ENCODE measurements at places on chromosomes 2 and 18.

DNA sequence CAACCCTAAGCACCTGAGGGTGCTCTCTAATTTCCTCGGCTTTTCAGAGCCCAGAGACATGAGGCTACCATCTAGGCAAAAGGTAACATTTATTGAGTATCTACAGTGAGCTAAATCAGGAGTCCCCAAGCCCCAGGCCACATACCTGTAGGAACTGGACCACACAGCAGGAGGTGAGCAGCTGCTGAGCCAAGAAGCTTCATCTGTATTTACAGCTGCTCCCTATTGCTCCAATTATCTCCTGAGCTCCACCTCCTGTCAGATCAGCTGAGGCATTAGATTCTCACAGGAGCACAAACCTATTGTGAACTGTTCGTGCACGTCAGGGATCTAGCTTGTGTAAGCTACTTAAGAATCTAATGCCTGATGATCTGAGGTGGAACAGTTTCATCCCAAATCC, 70.2 kb downstream of the RND3 start:
- no peak for DNase-seq

- DNase-seq = no peak
Observed at GRCh38 chr2:150554046-150554445, 66.6 kb upstream of the RND3 start.

DNA sequence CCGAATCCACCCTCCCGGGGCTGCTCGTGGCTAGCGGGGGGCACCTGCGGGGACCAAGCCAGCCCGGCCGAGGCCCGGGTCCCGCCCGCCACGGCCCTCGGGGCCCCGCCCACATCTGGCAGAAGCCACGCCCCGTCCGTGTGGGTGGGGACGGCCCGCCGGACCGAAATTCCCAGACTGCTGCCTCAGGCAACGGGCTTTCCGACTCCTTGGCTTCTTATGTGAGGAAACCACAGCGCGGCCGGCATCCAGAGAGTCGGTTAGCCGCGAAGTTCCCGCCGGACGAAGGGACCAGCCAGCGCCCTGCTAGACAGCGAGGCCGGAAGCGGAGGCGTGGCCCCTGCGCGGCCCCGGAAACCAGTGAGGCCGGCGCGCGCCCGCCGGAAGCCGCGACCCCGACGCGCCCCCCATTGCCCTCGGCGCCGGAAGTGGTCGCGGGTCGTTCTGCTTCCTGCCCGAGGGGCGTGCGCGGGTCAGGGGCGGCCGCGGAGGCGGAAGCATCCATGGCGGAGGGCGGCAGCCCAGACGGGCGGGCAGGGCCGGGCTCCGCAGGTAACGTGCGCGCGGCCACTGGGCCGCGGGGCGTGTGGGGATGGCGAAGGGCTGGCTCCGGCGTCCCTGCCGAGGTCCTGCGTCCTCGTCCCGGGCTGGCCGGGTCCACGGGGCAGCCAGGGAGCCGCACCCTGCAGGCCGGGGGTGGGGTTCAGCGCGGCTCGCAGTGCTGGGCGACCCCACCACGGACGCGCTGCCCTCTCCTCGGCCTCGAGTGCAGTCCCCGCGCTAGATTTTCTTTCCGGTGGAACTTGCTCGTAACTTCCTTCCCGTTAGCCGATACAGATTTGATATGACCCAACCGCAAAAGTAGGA, at the start of gene ASB1:
ASB1 (plus strand) TSS at position 360 of the 867 bp plus-strand sequence; CDS start at position 504, 144 bp downstream.
- peak; percentile 80 for DNase-seq

- no peak for DNase-seq
Observed at GRCh38 chr2:147017951-147018645, 826.7 kb upstream of the ACVR2A start.

GRCh38 chr18:61742565-61743429, 150.0 kb downstream of the RNF152 start:
- DNase-seq = no peak

- DNase-seq = no peak
Observed at GRCh38 chr18:22709288-22710060, 223.7 kb upstream of the RBBP8 start.

DNA sequence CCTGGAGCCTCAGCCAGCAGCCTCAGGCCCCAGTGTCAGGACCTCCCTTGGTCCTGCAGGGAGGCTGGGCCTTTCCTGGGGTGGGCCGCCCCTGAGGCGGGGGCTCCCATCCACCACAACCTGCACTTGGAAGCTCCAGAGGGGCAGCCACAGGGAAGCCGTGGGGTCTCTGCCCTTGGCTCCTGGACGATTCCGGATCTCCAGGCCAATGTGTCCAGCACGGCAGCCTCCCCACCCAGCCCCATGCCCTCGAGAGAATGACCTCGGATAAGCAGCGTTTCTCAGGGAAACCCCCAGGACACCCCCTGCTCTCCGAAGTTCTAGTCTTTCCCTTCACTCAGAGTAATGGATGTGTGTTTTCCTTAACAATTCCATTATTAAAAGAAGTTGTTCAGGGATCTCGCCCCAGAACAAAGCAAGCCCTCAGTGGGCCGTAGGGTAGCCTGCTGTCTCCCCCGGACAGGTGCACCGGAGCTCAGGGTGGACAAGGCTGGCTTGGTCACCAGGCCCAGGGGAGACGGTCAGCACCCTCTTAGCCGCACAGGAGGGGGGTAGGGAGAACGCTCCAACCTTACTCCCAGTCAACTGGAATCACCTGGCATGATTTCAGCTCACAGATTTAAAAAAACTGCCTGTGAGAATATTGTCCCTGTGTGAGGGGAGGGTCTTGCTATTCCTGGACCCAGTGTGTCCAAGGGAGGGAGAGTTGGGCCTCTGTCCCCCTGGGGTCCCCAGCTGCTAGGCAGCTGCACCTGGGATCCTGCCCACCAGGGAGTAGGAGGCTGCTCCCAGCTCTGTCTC, 72.2 kb upstream of the OTOS start:
- no peak for DNase-seq

- no peak for DNase-seq
Observed at GRCh38 chr2:202005272-202005887, 28.3 kb upstream of the FZD7 start.

- DNase-seq = no peak
Observed at GRCh38 chr2:111139637-111140317, 19.1 kb downstream of the BCL2L11 start.

- DNase-seq = no peak
Observed at GRCh38 chr2:204027091-204027490, 90.5 kb downstream of the ICOS start.

- DNase-seq = no peak
Observed at GRCh38 chr2:128579825-128580224, 261.2 kb upstream of the HS6ST1 start.

DNA sequence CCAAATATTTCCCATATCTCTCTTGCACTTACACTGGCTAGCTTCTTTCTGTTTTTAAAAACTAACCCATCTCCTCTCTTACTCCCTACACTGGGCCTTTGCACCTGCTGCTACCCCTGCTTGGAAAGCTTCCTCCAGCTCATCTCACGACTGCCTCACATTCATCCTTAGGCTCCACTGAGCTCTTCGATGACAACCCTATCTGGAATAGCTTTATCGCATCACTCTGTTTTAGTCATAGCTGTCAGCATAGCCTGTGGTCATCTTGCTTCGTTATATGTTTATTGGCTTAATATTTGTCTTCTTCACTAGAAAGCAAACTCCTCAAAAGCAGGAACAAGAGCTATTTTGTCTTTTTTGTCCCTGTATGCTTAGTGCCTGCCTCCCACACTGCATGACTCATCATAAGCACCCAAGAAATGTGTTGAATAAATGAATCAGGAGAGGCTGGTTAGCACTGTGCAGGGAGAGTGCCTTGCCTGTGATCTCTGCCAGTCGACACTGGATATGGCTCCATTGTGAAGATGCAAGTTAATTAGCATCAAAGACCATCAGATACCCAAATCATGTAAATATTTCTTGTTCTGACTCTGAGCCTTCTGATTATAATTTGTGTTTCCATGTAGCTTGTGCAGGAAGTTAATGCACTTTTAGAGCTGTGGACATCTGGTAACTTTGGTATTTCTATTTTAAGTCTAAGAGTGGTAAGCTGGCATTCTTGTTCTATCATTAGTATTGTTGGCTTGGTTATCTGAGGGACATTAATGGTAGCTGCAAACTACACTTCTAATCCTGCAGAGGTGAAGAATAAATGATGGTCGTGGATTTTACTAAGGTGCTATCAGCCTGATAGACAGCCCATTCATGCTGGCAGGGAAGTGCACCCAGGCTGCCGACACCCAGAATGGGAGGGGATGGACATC, 10.3 kb upstream of the DYTN start:
- DNase-seq = peak; percentile 11

DNA sequence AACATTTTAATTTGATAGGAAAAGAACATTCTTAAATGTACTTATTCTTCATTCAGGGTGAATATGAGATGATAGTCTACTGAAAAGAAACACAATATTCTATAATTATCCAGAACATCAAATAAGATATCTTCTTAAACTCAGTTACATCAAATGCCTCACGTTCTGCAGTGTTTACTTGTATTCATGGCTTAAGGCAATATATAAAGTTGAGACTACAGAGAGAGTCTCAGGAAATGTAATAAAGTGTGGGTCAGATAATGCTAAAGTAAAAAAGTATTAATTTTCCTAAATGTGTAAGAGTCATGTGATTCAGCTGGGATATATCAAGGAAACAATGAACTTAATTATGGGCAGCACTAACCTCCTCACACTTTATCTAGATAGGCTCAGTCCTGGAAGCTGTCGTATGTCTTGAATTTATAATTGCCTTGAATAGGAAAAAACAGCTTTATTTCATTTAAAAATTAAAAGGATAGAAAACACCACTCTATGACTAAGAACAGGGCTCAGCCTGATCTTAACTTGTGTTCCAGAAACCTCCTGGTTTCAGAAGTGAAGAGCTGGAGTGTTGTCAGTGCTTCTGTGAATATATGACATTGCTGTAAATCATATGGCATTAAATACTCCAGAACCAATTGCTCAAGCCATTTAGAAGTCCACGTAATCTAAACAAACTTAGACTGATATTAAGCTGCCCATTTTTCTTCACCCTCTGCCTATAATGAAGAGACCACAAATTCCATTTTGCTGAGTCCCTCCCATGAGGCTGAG, 240.2 kb downstream of the FSIP2 start:
- peak; percentile 57 for DNase-seq

- DNase-seq = peak; percentile 48
Observed at GRCh38 chr2:121804340-121804739, 48.9 kb downstream of the TSN start.

DNA sequence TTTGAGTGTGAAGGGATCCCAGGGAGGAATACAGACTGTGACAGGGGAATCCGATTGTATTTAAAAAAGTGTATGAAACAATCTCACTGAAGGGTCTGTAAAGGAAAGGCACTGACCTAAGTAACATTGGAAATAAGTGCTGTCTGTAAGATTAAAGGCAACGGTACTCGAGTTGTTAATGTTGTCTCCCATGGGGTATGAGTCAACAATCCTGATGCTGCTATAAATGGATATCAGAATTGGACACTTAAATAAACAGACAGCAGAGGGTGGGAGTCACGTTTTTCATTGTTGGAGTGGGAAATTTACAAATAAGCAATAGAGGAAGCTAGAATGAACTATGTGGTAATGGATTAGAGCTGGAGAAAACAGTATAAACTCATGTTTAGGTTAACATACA, 452.4 kb upstream of the RGPD4 start:
- no peak for DNase-seq

- DNase-seq = peak; percentile 58
Observed at GRCh38 chr2:30664761-30665358, 142.4 kb downstream of the CAPN13 start.

- peak; percentile 28 for DNase-seq
Observed at GRCh38 chr2:101152272-101153076, 1.3 kb upstream of the TBC1D8 start.

GRCh38 chr2:69375494-69376353, 11.3 kb downstream of the GFPT1 start:
- DNase-seq = no peak

GRCh38 chr2:99545066-99545465, 55.2 kb upstream of the REV1 start:
- DNase-seq = no peak

DNA sequence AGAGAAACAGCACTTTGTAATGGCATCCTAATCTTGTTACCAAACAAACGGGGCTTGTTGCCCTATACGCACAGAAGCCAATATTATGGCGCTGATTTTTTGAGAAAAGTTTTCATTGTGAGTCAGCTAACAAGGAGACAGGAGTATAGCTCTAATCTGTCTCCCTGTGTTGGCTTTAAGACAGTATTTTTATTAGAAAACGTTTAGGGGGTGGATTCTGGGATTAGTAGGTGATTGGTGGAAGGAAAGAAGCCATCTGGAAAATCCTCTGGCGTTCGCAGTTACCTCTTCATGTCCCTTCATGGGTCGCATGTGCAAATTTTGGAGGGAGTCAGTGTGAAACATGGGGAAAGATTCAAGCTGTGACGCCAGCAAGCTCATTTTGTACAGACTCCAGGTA, 698 bp upstream of the TMEM237 start:
- DNase-seq = no peak

- DNase-seq = no peak
Observed at GRCh38 chr18:7048081-7048480, 69.5 kb downstream of the LAMA1 start.

- no peak for DNase-seq
Observed at GRCh38 chr2:137837830-137838229, 126.4 kb upstream of the HNMT start.

DNA sequence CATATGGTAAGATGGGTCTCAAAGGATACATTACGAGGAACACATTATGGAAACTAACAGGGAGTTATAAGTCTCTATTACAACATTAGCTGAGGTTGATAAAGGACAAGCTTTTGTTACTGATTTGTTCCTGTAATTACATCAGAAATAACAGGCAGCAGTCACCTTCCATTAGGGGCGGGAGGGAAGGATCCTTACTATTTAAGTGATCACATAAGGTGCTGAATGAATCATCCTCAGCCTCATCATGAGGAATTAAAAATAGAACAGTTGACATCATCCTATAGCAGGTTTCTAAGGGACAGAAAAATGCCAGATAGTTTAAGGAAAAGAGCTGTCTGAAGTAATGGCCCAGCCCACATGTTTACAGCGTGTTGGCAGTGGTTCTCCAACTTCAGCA, 86.9 kb upstream of the MGAT5 start:
- no peak for DNase-seq

DNA sequence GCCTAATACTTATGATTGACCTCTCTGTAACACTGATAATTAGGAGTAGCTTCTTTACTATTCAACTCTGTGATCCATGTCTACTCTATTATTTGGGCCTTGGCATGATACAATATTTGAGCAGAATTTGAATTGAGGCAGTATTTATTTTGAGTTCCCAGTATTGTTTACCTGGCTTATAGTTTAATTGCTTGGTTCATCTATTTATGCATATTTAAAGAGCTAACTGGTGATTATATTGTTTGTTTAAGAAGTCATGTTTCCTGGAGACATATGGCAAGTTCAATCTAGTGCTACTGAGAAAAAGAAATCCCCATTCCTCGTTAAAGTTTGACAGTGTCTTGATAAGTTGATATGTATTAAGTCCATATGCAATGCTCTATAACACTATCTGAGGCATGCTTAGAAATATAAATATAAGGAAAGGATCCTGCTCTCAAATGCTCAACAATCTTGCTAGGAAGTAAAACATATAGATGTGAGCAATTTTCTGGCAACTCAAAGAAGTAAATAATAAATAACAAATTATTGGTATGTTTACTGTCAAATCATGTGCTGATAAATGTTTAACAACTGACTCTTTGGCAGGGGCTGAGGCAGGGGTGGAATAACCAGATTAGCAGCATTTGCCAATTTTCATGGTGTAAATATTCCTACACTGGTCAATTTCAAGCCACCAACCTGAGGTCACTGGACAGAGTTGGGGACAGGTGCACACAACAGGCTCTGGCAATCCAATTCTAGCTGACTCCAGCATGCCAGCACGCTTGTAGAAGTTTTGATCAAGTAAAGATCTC, 430.2 kb upstream of the PIK3C3 start:
- no peak for DNase-seq

- DNase-seq = no peak
Observed at GRCh38 chr2:101509499-101510284, 34.8 kb upstream of the RFX8 start.

- no peak for DNase-seq
Observed at GRCh38 chr2:134774786-134775641, 56.2 kb upstream of the TMEM163 start.
